ENCODE measurements at places on chromosomes 5 and 9.

DNA sequence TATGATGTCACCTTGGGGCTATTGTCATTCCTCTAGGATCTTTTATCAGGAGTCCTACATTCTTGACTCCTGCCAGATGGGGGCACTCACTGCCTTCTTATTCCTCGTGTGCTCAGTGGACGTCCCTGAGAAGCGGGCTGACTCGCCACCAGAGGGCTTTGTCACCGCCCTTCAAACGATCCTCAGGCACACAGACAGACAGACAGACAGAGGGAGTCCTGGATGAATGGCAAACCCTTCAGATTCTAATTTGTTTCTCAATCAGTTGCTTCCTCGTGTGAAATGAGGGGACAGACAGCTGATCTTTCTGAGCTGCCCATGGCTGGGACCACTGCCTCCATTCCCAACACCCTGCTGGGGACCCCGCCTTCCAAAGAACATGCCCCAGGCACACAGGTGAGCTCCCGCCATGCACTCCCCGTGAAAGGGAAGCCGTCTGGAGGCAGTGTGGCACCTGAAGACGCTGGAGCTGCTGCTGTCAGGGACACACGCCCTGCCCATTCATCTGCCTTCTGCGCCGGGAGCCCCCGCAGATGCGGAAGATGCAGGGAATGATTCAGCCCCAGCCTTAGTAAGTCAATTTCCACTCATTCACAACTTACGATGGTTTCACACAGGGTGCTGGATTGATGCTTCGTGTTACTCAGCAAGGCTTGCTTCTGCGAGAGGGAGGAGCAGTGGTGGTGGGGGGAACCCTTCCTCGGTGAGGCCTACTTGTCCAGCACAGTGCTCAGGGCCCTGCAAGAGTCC is 24.9 kb upstream of the SH3PXD2B start:
- peak; percentile 75 for DNase-seq

- no peak for DNase-seq
Observed at GRCh38 chr9:108582726-108583125, 273.1 kb downstream of the ACTL7B start.

DNA sequence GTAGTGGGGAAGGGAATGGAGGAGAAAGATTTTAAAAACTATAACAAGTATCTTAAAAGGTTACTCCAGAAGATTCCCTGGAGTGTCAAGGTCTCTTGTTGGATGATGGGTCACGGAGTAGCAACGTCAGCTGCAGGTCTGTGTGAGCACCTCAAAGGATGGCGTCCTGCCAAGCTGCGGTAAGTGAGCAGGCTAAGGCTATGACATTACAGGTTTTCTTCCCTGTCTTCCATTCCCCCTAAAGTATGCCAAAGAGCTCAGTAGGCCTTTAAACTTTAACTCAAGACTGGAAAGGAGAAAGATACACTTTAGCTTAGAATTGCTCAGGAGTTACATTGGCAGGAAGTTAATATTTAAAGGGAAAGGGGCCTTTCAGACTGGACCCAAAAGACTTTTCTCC is 17.5 kb downstream of the SPOCK1 start:
- DNase-seq = no peak

GRCh38 chr5:147427521-147428401 is 82.1 kb downstream of the DPYSL3 start:
- DNase-seq = no peak

DNA sequence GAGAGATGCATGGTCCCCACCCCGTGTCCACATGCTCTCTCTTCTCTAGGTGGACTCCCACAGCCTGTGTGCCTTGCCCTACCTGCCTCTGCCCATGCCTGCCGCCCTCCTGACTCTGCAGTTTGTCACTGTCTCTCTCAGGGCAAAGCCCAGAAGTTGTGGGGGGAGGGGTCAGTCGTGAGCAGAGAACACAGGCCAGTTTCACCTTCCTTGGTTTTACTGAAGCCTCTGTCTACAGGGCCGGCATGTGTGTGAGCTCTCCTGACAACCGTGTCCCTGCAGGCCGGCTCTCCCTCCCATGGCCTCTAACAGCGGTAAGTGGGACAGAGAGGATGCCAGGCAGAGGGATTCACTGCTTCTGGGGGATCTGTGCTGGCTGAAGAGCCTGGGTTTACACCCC is 43.5 kb upstream of the SLC25A51 start:
- DNase-seq = no peak
